ENCODE measurements at places on chromosomes 7 and 10.

GRCh38 chr10:133614830-133615580 is 11.6 kb downstream of the FRG2B start:
- DNase-seq, result no peak

- DNase-seq, result no peak
Measured at GRCh38 chr7:28419716-28420115, 7.4 kb downstream of the CREB5 start.

- DNase-seq, result no peak
Measured at GRCh38 chr10:69503896-69504265, 52.6 kb downstream of the TSPAN15 start.

GRCh38 chr7:34096198-34096651 is 190.9 kb downstream of the BMPER start:
- DNase-seq, result no peak

DNA sequence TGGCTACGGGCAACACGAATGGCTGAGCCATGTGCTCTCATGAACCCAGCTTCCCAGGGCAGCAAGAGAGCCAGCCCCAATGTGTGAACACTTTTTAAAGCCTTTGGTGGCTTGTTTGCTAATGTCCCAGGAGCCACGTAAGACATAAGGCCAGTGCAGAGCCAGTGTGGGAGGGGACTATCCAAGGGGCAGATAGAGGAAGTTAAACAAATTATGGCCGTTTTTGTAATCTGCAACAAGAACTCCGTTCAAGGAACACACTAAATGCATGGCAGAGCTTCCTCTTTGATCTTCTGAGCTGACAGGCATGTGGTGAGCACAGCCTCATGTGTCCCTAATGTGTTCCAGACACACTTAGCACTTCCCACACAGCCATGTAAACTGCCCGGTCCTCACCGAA is 133.3 kb downstream of the TEX36 start:
- no peak for DNase-seq

DNA sequence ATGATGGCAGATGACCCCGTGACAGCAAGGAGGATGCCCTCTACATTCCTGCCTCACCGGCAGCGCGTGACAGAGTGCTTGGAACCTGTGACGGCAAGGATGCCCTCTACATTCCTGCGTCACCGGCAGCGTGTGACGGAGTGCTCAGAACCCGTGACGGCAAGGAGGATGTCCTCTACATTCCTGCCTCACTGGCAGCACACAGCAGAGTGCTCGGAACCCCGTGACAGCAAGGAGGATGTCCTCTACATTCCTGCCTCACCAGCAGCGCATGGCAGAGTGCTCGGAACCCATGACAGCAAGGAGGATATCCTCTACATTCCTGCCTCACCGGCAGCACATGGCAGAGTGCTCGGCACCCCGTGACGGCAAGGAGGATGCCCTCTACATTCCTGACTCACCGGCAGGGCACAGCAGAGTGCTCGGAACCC is 231.0 kb downstream of the DIP2C start:
- DNase-seq, result no peak

- no peak for DNase-seq
Measured at GRCh38 chr7:78015574-78016260, 217.1 kb downstream of the PHTF2 start.

DNA sequence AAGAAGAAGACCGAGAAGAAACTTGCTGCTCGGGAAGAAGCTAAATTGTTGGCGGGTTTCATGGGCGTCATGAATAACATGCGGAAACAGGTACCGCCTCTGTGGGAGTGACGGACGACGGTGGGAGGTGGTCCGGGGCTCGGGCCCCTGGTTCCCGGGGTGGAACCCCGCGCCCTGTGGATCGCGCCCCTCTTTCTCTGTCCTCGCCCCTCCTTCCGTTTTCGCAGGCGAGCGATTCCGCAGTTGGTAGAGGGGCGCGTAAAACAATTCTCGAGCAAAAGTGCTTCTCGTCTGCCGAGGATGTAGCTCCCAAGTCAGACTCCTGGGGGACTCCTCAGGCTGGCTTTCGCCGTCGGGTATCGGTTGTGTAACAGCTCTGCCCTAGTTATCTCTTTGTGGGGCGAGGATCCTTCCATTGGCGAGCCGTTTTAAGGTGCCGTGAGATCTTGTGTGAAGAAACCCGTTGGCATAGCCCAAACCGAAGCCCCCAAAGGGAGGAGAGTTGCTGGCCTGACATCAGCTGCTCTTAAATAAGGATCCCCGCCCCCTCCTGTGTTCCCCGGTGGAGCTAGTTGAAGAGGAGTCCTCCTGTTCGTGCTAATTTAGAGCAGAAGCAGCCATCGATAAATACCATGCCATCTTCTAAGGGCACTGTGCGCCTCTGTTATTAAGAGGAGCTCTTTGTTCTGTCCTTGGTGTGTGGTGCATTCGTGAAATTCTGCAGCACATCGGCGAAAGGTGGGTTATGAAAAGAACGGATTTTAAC is 655 bp downstream of the KLHL7 start:
- DNase-seq, result peak; percentile 40

GRCh38 chr10:1560535-1561192 is 176.7 kb downstream of the ADARB2 start:
- DNase-seq, result no peak

GRCh38 chr10:34154383-34154900 is 660.7 kb downstream of the PARD3 start:
- no peak for DNase-seq

- DNase-seq, result no peak
Measured at GRCh38 chr10:13650961-13651360, 64.2 kb downstream of the PRPF18 start.

GRCh38 chr7:28956608-28957063 is 1.5 kb downstream of the TRIL start:
- DNase-seq, result peak; percentile 78

DNA sequence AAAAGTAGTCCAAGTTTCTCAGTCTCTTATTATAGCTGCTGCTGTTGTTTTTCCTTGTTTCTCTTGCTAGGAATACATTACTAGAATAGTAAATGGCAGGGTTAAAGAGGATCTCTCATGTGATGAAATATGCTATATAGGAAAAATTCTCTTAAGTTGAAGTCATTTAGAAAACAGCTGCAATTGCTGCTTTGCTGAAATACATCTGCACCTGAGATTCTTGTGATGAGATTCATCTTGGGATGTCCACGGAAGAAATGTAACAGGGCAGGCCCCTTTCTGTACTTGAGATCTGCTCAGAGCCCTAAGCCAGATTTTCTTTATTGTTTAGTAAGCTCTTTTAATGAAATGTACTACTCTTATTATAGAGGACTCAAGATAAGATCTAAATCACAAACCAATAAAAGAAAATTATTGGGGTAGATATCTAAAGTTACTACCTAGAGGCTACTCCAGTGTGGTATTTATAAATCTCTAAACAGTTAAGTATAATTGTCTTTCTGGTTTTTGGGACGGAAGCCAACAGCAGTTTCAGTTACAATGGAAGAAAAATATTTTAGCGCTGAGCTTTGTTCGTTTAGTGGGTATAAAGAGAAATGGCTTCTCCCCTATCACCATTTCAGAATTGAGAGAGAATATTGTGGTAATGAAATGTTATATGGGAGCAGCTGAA is 701.5 kb downstream of the KCNMA1 start:
- no peak for DNase-seq

DNA sequence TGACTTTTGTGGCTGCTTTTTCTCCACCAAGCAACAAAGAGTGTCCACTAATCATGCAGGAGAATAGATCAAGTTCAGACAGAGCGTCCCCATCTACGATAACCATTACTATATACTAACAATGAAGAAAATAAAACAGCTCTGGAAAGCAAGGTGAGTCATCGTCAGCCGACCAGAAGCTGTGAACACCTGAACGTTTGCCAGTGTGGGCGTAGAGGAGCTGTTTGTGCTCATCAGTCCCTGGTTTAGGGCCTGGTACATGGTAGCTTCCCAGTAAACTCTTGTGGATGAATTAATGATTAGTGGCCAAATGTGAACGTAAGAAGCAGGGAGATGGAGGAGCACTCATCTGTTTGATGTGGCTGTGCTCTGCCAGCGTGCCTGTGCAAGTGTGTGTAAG is 180.7 kb downstream of the EVX1 start:
- no peak for DNase-seq

DNA sequence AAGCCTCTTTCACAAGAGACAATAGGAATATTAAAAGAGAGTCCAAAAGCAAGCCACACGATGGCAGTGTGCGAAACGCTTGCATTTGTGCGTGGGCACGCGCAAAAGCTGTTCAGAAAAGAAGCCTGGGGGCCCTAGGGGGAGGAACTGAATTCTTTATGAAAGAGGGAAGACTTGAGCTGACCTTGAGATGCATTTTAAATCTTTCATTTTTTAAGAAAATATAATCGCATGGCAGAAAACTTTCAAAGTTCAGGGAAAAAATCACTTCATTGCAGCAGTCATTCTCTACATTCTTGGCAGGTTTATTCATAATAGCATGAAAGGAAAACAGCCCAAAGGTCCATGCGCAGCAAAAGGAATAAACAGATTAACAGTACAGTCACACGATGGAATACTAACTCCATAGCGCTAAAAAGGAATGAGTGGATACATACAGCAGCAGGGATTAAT is 206.5 kb upstream of the PRKCQ start:
- DNase-seq, result no peak

GRCh38 chr10:30160271-30160982 is 101.0 kb upstream of the JCAD start:
- DNase-seq, result peak; percentile 34

GRCh38 chr10:33010132-33011037 is 52.4 kb upstream of the ITGB1 start:
- DNase-seq, result no peak

GRCh38 chr10:33783557-33783956 is 449.1 kb upstream of the NRP1 start:
- DNase-seq, result no peak

DNA sequence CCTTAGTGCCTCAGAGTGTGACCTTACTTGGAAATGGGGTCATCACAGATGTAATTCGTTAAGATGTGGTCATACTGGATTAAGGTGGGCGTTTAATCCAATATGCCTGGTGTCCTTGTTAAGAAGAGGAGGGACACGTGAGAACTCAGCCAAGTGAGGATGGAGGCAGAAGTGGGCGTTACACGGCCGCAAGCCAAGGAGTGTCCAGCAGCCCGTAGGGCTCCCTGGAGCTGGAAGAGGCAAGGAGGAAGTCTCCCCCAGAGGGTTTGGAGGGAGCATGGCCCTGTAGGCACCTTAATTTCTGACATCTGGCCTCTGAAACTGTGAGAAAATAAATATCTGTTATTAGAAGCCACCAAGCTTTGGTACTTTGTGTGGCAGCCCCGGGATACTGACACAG is 21.3 kb downstream of the DOCK1 start:
- DNase-seq, result no peak

- no peak for DNase-seq
Measured at GRCh38 chr7:156510966-156511365, 129.6 kb upstream of the RNF32 start.

DNA sequence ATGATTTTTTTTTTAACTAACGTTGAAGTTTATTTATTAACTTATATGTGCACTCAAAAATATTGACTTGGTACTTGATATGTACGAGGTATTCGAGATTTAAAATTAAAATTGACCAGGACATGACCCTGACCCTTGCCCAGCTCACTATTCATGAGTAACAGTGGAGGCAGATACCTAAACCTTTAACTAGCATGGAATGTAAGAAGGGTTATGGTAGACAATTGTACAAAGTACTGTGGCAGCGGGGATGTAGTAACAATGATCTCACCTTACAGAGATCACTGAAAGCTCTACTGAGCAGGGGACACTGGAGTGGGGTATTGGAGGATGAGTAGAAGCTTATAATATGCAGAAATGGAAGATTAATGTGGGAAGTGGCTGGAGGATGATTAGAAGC is 60.8 kb downstream of the ADRA2A start:
- DNase-seq, result no peak

GRCh38 chr10:126439942-126440341 is 51.7 kb upstream of the ADAM12 start:
- DNase-seq, result no peak

DNA sequence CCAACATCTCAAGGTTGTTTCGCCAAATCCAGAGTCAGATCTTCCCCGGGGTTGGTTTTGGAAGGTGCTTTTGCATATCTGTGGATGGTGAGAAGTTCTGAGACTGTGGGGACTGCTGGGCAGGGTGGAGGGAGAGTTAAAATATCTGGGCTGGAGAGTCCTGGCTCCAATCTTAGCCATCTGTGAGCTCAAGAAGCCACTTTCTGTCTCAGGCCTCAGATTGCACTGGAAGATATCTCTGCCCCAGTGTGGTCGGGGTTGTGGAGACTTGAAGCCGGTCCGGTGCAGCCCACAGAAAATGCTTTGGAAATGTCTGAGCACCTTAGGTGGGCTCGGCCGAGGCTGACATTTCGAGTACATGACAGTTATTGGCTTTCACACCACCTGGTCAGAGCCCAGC is 72.2 kb upstream of the SFMBT2 start:
- no peak for DNase-seq

DNA sequence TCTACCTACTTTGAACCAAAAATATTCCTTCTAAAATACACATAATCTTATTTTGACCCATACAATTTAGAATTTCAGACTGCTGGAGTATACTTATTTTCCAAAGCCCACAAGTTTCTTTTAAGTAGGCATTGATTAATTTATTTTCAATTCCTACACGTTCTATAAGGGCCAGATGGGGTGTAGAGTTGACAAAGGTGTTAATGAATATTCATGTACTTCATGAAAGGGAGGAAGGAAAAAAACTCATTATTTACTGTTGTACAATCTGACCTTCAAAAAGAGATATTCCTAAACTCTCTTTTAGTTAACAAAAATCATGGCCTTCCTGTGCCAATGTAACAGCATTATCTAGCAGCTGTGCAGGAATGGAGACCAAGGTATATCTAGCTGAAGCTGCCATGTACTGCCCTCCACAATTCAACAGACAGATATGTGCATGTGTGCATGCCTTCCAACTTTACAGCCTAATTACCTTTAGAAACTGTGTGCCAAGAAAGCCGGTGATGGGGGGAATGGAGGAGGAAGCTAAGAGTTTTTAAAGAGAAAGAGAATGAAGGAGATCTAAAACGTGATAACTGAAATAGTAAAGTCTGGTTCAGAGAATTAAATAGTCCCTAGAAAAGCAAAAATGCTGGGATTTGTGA is 108.9 kb downstream of the UPF2 start:
- DNase-seq, result no peak

DNA sequence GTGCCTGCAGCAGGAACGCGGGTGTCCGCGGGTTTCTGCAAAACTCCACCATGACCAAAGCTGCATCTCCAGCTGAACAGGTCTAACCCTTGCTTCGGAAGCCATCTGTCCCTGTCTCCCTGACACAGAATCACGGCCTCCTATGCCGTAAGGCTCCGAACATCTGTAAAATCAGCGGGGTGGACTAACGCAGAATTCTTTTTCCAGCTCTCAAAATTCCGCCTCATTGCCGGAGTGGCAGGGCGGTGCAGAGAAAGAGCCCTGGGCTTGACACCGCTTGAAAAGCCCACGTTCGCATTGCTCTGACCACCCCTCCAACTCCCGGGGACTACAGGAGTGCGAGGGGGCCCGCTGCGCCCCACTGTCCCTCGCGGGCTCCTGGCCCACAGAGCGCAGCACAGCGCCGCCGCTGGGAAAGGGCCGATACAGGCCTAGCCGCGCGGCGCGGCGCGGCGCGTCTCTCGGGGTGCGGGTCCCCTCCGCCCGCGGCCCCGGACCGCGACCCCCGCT is 409 bp downstream of the DNMBP start:
- DNase-seq, result no peak

Measured in GM13977 (cell line).